K562 (cell line): ENCODE measurements at places on chromosomes 2 and 18. TPM values are rescaled to one million over a fixed set of nuclear protein-coding genes. Genes with fewer than 3 reads are reported as not detected.

ABCB11 gene
- 0.18 and 0.25 TPM in 2 replicates for total RNA-seq

ABCG8 gene
- total RNA-seq: not detected in 2 replicates

DNA sequence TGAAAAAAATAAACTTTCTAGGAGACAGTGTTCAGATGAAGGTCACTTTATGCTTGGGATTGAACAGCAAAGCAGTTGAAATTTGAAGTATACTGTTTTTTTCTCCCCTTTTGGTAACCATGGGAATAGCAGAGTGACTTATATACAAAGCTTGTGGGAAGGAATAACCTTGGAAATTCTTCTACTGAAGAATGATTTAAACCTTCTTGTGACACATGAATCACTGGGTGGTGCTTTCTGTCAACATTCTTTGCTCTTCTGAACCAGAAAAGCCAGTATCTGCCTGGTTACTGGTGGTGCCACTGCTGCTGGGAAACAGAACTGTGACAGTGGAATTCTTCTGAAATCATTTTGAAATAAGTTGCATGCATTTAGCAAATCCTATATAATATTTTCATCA is 39.4 kb upstream of the RND3 start:
- DNase-seq: no peak
- H3K36me3 ChIP-seq: no peaks in the 10 kb centered on the region
- no peak overlapping the region for H3K27ac ChIP-seq

DNA sequence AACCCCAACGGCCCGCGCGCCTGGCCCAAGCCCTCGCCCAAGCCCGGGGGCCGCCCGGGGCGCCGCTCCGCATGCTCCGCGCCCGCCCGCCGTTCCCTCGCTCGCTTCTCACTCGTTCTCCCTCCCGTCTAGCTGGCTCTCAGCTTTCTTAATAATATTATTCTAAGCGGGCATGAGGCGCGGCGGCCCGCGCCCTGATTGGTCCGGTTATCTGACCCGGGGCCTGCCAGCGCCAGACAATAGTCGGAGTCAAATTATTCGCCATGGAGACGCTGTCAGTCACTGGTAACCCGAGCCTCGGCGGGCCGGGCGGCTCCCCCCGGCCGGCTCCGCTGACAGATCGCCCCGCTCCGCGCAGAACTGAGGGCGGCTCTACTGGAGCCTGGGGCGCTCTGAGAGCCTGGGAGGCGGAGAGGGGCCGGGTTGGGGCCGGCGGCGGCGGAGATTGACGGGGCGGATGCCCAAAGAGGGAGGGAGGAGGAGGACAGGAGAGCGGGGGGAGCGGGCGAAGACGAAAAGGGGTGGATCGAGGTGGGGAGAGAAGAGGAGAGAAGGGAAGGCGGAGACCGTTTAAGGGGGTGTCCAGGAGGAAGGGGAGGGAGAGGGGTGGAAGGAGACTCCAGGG is at the start of gene SIX2:
SIX2 (minus strand) TSS at position 150 of the 625 bp plus-strand sequence. CDS start 342 bp downstream, outside the sequence.
- H3K36me3 ChIP-seq: no peaks in the 10 kb centered on the region
- no peak within 1 kb of the TSS for H3K4me3 ChIP-seq
- H3K27ac ChIP-seq: no peak within 1 kb of the TSS

GRCh38 chr2:70104231-70105111 is 17.2 kb downstream of the PCBP1 start:
- peaks cover 39% of the 10 kb centered on the region for H3K4me1 ChIP-seq
- H3K36me3 ChIP-seq: no peaks in the 10 kb centered on the region
